ENCODE measurements at places on chromosomes 11 and 22. TPM values are rescaled to one million over a fixed set of nuclear protein-coding genes. Genes with fewer than 3 reads are reported as not detected.

GRCh38 chr22:19892925-19893324, 38.3 kb upstream of the GNB1L start:
- DNase-seq: no peak

The FOSL1 gene
- total RNA-seq: 72.7 TPM

The THY1 gene
- total RNA-seq: 2.3 TPM

The SSRP1 gene
- total RNA-seq: 74.8 TPM

GRCh38 chr11:47161134-47161854, 15.4 kb downstream of the ARFGAP2 start:
- DNase-seq: no peak

GRCh38 chr11:12430954-12431595, 53.7 kb downstream of the PARVA start:
- no peak for DNase-seq

GRCh38 chr11:131662993-131663392, 292.6 kb downstream of the NTM start:
- no peak for DNase-seq

GRCh38 chr22:31603574-31603973, 58.4 kb downstream of the PISD start:
- DNase-seq: no peak

The PANX2 gene
- total RNA-seq: 1.6 TPM

- DNase-seq: no peak
These were observed 78.7 kb downstream of the PIWIL3 start for GRCh38 chr22:24695561-24696511.

DNA sequence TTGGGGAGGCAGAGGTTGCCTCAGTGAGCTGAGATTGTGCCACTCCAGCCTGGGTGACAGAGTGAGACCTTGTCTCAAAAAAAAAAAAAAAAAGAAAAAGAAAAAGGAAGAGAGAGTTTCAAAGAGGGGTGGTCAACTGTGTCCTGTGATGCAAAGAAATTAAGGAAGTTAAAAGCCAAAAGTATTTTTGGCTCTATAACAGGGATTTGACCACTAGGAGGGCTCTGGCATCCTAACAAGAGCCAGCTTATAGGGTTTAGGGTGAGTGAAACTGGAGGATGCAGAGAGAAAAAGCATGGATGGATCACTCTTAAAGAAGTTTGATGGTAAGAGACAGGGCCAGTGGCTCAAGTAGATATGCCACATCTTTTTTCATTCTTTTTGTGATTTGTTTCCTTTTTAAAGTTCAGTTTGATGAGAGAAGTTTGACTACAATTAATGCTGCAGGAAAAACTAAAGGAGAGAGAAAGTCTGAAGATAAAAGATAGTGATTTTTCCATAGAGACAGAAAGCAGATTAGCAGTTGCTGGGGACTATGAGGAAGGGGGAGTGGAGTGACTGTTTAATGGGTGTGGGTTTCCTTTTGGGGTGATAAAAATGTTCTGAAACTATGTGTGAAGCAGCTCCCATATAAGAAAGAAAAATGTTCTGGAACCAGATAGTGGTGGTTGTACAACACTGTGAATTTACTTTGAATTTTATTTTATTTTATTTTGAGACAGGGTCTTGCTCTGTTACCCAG, 11.1 kb upstream of the MICAL2 start:
- DNase-seq: no peak

GRCh38 chr22:29114392-29114791, 41.6 kb downstream of the KREMEN1 start:
- no peak for DNase-seq

The TBC1D10A gene
- total RNA-seq: 55.1 TPM

GRCh38 chr22:22011964-22012363, 29.4 kb upstream of the TOP3B start:
- DNase-seq: no peak

The ATG13 gene
- total RNA-seq: 40.9 TPM

- DNase-seq: no peak
These were observed 540.0 kb downstream of the SOX6 start for GRCh38 chr11:15816260-15816871.

GRCh38 chr11:65842144-65842543, 8.4 kb downstream of the SNX32 start:
- DNase-seq: no peak

GRCh38 chr22:46002757-46003270, 25.9 kb upstream of the WNT7B start:
- DNase-seq: no peak

DNA sequence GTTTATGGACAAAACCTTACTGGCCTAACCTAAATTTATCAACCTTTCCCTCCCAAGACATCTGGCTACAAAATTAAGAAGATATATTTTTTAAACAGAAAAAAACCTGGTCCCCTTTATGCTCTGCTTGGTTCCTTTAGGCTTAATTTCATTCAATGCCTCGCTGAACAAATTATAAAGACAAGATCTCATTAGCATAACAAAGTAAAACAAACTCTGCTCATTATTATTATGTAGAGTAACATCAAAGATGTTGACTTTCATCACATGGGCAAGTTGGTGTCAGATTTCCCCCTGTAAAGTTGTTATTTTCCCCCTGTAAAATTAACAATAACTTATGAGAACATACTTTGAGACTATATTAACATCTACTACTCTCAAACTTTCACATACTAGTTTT, 11.0 kb downstream of the RRAS2 start:
- no peak for DNase-seq
